Tibial artery (tissue), 4 donors: ENCODE measurements at places on chromosomes 16 and 17.

DNA sequence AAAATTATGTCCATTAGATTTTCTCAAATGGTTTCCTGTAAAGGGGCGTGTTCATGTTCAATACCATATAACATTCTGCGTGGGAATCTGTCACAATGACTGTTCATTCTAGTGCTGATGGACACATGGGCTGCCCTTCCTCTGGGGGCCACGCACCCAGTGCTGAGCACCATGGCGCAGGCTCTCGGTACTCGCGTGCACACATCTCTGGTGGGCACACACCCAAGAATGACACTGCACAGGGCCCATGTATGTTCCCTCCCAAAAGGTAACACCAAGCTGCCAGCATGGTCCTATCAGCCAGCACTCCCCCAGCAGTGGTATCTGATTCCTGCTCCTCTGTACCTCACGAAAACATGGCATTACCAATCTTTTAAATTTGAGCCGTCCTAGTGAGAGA, 13.7 kb downstream of the B9D1 start:
- peak; percentile 17 for DNase-seq

DNA sequence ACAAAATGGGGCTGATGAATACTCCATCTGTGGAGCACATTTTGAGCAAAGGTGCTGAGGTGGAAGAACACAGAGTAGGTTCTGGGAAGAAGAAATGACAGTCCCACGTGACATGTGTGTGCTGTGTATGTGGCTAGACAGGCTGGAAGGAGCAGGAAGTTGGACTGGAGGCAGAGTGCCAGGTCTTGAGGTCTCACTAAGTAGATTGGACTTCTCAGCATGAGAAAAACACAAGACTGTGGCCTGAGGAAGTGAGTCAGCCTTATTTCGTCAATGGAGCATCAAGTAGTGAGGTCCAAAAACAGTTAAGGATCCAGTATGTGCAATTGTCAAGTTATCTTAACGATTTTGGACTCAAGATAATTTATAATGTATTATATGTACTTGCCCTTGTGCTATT, 736.5 kb downstream of the KCNJ2 start:
- DNase-seq: peak; percentile 77

GRCh38 chr17:59858167-59858816, 34.5 kb downstream of the TUBD1 start:
- no peak for DNase-seq

DNA sequence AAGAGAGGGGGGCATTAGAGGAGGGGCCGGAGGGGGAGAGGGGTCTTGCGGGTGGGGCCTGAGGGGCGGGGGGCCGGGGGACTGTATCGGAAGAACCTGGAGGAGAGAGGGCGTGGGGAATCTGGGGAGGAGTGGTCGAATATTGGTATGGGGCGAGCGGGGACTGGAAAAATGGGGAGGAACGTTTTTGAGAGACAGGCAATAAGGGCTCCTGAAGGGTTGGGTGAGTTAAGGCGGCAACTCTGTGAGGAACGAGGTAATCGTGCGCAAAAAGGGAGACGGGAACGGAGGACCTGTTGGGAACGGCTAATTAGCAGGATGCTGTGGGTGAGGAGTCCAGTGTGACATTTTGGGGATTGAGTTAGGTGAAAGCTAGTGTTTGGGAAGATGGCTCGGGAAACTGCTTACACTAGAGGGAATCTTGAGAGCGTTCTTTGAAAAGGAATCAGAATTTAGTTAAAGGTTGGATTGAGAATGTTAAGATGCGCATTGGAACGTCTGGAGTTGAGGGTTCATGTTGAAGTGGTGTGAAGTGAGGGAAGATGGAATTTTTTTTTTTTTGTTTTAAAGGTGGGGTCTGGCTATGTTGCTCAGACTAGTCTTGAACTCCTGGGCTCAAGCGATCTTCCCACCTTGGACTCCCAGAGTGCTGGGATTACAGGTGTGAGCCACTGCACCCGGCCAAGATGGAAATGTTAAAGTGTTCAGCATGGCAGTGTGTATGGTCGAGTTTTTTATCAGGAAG, 662 bp downstream of the WIPF2 start:
- peak; percentile 46 for DNase-seq
